CD4-positive, alpha-beta T cell treated with Interleukin-6 for 4 hours (primary cell): ENCODE measurements at places on chromosomes 12 and 14.

GRCh38 chr12:90899456-90900182 is 55.4 kb downstream of the CCER1 start:
- DNase-seq: no peak

GRCh38 chr12:124632519-124632984 is 65.1 kb upstream of the NCOR2 start:
- no peak for DNase-seq

DNA sequence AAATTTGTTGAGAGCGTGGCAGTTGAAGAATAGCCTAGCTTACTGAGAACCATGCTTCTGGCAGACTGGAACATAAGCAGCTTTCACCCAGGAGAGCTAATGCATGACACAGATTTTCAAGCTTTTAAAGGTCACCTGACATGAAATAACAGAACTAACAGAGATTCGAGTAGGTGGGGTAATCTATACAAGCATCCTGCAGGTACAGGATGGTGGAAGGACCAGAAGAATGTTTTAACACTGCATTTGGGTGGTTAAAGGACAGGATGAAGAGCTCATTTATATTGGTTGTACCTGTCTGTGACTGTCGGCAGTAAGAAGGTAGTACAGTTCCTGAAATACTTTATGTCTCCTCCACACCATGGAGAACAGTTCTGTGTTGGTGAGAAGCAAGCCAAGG is 8.9 kb downstream of the PELI2 start:
- DNase-seq: no peak

- no peak for DNase-seq
These were observed 20.6 kb downstream of the RERG start for GRCh38 chr12:15200641-15201040.

GRCh38 chr12:1083889-1084262 is 92.9 kb downstream of the ERC1 start:
- DNase-seq: no peak

DNA sequence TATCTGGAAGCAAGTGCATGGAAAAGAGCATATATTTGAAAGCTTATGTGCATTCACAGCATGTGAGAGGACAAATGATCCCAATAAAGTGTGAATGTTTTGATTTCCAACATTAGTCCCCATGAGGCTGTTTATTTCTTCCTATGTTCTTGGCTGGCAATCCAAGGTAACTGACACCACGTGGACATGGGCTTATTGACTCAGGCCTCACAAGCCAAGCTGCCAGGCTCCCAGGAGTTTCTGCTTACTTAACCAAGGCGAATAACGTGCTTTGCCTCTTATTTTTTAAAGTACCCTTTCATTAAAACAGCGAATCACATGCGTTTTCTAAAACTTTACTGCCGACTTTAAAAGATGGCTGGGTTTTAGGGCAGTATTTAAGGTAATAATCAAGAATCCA is 441.7 kb downstream of the FUT8 start:
- DNase-seq: no peak

GRCh38 chr14:56129933-56130332 is 11.7 kb downstream of the PELI2 start:
- DNase-seq: no peak

GRCh38 chr12:41334390-41334789 is 146.3 kb downstream of the PDZRN4 start:
- no peak for DNase-seq

DNA sequence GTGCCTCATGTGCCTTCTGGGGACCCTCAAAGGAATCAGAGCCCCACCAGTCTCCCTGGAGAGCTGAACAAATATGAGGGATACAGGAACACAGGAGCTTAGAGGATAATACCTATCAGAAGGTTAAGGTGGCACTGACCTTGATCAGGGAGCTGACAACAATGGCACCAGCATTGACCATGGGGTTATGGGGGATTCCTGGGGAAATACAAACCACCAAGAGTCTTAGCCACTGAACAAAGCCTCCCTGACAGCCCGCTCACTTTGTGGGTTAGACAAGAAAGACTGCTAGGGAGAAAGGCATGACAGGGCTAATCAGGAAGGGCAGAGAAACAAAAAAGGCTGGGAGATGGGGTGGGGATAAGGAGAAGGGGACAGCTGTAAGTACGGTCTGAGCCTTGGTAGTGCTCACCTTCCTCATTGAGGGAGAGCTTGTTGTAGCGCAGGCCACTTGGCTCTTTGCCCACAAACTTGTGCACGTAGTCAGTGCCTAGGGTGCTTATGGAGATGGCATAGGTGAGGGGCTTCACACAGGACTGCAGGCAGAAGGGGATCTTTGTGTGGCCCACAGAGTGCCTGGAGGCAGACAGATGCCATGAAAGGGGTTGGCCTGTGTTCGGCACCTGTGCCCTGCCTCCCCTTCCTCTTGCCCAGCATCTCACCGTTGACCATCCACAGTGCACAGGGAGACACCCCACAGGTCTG is 9.3 kb downstream of the SPRYD4 start:
- DNase-seq: no peak

DNA sequence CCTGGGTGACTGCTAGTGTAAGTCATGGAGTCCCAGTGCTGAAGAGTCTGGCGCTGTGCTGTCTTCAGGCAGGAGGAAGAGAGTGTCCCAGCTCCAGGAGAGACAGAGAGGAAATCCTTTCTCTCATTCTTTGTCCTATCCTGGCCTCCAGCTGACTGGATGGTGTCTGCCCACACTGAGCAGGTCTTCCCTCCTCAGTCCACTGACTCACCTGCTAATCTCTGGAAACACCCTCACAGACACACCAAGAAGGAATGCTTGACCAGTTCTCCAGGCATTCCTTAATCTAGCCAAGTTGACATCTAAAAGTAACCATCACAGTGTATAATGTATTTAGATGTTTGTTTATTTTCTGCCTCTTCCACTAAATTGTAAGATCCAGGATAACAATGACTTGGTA is 53.9 kb downstream of the EMP1 start:
- DNase-seq: no peak

DNA sequence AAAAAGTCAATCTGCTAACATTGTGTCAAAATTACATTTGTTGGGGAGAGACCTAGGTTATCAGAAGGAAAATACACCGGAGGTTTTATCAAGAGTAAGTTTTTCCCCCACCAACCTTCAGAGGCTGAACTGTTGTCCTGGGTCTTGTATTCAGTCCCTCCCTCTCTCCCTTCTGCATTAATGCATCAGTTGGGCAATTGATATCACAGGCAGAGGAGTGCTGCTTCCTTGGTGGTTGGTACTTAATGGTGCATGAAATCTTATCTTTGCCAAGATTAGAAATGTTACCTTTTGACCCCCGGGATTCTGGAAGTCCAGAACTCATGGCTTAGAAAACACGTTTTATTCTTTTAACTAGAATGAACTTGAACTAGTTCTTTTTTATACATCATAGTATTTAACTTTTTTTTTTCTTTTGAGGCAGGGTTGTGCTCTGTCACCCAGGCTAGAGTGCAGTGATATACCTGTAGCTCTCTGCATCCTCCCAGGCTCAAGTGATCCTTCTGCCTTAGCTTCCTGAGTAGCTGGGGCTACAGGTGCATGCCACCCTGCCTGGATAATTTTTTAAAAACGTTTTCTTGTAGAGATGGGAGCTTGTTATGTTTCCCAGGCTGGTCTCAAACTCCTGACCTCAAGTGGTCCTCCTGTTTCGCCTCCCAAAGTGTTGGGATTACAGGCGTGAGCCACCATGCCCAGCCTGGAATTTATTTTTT is 4.9 kb downstream of the PCBP2 start:
- DNase-seq: no peak

DNA sequence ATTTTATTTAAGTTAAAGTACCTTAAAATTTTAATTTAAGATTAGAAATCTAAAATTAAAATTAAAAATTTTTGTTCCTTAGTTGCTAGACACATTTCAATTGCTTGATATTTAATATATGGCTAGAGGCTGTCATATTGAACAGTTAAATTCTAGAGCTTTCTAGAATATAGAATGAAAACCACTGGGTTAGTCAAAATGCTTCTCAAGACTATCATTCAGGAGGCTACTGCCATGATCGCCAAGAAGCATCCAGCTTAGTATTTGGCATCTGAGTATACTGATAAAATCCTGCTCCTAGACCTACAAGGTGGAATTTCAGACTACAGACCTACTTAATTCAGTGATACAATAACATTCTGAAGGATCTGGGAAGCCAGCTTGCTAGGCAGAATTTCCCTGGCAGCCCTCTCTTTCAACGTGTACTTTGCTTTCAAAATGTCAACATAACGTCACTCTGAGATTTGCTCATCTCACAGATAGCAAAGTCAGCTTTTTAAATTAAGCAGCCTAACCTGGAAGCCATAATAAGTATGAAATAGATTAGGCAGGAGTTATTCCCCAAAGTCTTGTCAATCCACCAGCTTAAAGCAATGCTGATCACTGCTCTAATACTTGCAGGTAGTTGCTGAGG is 525.8 kb downstream of the FSCB start:
- no peak for DNase-seq

DNA sequence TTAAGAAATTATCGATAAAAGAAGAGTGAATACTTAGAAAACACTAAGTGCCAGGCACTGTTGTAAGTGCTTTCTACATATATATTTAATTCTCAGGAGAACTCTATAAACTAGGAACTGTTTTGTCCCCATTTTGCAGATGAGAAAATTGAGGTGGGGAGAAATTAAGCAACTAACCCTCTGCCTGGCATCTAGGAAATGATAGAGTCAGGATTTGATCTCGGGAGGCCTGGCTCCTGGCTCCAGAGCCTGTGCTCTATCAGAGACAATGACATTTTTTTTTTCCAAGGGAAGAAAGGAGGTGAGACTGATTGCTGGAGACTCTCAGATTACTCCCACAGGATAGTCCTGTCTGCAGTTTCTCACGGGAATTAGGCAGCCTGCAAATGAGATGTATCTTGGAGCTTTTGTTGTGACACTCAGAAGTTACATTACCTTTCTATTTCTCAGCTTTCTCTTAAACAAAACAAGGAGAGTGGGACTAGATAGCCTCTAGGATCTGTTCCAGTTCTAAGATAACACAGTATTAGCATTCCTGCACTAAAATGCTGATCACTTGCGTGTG is 1.4 kb upstream of the FAM234B start:
- DNase-seq: no peak

DNA sequence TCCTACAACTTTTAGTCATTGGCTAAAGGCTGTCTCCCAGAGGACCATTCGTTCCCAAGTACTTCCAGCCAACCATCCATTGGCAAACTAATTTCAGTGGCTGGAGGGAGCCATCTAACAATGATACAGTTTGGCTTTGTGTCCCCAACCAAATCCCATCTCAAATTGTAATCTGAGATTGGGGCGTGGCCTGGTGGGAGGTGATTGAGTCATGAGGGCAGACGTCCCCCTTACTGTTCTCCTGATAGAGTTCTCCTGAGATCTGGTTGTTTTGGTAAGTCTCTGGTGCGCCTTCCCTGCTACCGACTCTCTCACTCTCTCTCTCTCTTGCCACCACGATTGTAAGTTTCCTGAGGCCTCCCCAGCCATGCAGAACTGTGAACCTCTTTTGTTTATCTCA is 99.7 kb upstream of the FUT8 start:
- DNase-seq: no peak

DNA sequence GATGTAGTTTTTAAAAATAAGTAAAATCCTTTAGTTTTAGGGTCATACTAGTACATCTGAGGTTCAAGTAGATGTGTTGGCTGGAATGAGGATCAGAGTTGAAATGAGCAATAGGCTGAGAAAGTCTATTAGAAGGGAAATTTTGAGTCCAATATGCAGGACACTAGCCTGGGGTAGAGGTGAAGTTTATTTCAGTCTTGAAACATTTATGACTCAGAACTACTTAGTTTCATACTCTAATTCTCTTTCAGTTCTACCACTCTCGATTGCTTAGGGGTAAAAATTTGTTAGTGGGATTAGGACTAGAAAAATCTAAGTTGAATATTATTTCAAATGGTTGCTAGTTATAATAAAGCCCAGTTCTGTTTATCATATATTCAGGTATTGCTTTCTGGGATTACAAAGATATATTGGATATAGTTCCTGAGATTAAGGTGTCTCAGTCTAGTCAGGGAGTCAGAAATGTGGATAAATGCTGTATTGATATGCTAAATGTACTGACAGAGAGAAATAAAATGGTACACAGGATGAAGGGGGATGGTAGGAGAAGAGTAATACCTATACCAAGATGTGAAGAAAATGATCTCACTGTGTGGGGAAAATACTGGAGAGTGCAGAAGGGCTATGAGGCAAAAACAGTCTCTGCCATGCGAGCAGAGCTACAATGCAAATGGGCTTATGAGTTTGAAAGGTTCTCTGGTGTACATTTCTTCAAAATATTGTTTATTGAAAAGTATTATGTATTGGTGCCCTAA is 395.8 kb upstream of the FBXO33 start:
- DNase-seq: no peak

GRCh38 chr12:53735556-53735955 is 8.3 kb upstream of the CALCOCO1 start:
- no peak for DNase-seq

DNA sequence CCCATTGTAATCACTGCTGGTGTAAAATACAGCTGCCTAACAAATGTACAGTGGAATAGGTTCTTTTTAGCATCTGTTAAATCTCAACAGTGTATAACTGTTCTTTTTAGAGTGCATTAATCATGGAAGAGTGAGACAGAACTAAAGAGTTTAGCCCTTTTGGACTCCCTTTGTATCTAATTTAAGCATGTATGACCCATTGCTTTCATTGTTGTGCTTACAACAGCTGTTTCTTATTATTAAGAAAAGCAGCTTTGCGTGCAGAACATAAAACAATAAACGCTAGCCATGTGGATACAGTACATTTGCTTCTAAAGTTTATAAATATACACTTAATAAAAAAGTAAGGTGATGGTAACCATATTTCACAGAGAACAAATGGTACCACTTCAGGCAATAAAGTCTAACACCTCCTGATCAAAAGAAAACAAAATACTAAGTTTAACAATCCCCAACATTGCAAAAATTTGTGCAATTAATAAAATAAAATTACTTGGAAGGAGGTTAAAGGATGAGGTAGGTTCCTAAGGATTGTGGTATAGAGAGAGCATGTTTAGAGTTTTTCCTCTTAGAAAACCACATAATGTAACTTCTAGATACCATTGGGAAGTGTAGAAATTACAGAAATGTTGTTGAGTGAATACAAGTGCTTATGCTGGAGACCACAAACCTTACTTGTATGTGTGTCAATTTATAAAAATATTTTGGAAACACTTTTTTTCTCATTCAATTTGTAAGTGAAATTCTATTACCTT is 448.7 kb downstream of the SLC6A15 start:
- DNase-seq: no peak
